ENCODE measurements at places on chromosomes 16 and 17.
A peak's percentile ranks its signal among the peaks of the same experiment; 100 is the strongest.

- no peak for DNase-seq
Measured at GRCh38 chr17:20271011-20271610, 196.2 kb downstream of the LGALS9B start.

GRCh38 chr16:68754084-68754792 lies 17.1 kb downstream of the CDH1 start:
- DNase-seq: no peak

DNA sequence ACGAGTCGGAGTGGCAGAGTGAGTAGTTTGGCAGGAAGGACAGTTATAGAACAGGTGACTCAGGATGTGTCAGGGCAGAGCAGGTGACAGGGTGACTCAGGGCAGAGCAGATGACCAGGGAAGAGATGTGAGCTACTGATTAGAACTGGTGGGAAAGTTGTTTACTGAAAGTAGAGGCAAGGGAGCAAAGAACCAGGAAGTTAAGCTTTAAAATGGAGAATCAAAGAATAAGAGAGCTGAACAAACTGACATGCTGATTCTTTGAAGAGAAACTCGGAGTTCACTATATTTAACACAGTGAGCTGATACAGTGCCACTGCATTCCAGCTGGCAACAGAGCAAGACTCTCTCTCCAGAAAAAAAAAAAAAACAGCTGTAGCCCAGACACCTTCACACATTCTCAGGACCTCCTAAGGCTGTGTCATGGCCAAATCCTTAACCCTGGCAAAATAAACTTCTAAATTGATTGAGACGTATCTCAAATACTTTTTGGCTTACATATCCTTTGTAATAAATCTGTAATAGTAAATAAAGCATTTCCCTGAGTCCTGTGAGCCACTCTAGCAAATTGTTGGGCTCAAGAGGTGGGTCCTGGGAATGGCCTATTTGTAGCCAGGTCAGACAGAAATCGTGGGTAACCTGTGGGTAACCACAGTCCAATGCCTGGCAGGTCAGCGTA lies 12.3 kb upstream of the UBE2I start:
- DNase-seq: peak; percentile 33

DNA sequence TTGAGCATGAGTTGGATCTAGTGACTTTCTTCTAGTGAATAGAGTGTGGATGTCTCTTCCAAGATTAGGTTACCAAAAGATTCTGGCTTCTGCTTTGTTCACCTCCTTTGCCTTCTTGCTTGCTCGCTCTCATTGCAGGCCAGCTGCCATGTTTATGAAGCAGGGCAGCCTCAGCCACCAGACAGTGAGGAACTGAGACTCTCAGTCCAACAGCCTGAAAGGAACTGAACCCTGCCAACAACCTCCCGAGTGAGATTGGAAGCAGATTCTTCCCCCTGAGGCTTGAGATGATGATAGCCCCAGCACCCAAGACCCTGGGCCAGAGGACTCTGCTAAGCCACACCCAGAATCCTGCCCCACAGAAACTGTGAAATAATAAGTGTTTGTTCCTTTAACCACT lies 48.4 kb downstream of the NOG start:
- DNase-seq: no peak

DNA sequence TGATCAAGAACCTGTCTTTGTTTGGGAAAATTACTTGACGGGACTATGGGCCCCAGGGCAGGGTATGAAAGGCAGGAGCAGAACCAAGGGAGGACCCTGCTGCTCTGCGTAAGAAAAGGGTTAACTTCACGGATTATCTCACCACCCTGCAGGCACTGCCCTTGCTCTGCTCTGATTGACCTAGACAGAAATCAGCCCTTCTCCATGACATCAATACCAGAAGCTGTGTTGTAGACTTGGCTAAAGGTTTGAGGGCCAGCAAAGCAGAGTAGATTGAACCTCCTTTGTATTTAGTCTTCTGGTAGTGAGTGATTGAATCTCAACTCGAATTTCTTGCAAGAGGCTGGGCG lies 52.9 kb upstream of the ETV4 start:
- no peak for DNase-seq

All from suppressor macrophage treated with lipopolysaccharide for 1 hour (primary cell).